Stimulated activated CD4-positive, alpha-beta T cell treated with anti-CD3 and anti-CD28 coated beads, Interleukin-4, amount 100 ng/mL, for 24 hours (primary cell): ENCODE measurements at places on chromosomes 2 and 18.

DNA sequence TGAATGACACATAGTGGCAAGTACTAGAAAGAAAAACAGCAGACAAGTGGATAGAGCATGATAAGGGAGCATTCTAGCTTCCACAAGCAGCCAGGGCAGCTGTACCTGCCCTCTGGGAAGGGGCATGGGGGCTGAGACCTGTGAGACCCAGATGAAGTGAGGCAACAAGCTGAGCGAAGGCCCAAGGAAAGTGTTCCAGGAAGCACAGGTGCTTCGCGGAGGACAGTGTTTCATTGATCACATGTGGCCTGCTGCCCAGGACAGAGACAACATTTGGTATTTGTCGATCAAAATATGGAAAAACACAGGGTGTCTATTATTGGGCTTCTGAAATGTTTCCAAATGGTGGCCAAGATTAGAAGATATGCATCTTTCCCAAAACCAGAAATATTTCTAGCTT is 149.1 kb downstream of the ZNF516 start:
- DNase-seq: no peak

DNA sequence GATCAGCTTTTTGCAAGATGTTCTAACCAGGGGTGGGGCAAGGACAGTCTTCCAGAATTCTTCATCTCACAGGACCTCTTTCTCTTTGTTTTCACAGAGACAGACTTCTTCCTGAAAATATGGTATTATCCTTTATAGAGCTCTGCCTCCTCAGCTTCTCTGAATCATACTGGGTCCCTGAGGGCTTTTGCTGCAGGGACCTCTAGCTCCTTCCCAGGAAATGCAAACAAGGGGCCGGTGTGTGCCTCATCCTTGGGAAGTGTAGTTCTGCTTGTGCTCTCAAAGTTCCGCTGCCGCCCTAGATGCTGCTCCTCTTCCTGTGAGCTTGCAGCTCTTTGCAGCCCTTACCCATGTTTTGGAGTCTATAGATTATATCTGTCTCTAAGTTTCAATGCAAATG is 99.5 kb upstream of the NPAS2 start:
- no peak for DNase-seq

DNA sequence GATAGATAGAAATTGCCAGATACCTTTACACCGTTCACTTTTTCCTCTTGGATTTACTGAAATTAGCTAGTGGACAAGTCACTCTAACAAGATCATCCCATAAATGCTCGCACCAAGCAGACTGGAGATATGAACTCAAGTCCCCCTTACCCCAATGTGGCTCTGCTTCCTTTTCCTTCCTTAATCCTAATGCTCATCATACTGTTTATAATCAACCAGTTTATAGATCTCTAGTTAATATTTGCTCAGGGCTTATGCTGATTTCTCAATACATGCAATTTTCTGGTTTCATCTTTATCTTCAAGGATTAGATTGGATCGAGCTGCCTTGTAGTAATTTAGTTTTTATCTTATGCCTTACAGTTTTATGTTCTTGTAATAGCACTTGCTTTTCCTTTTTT is 318.3 kb upstream of the KLHL29 start:
- DNase-seq: no peak

DNA sequence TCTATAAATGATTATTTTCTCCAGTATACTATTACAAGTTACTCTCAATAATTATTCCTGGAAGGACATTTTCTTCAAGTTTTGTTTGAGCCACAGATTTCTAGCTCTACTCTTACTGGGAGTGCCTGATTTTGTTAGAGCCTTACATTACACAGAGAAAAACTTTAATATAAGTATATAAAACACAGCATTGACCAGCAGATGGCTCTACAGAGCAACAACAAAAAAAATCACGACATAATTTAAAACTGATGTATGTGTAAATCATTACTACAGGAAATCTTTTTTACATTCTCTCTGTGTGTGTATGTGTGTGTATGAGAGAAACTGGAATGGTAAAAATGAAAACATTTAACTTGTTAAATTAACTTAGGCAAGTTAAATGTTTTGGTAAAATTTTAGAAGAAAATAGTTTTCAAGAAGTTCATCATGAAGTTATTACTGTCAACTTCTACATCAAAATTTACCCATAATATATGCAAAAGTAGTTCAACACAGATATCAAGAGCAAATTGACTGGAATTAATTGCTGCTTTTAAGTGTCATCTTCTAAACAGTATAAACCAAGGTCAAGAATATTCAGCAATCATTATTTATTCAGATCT is 103.3 kb downstream of the MDH1 start:
- DNase-seq: peak; percentile 19

DNA sequence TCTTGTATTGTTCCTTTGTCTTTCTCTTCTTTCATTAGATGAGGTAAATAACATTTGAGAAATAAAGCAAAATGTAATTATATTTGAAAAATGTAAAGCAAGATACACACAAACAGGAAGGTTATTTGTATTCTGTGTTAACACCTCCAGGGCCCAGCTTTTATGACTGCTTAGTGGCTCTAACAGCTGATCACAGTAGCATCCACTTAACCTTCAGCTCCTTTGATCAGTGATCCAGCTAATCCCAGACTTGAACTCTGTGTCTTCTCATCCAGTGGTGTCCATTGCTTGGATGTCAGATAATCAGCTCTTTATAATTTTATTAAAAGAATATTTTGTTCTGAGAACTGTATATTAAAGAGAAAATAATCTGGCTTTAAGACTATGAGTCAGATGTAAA is 44.5 kb downstream of the PSMD14 start:
- DNase-seq: no peak

GRCh38 chr2:218582076-218582475 is 13.4 kb downstream of the CNOT9 start:
- DNase-seq: no peak

DNA sequence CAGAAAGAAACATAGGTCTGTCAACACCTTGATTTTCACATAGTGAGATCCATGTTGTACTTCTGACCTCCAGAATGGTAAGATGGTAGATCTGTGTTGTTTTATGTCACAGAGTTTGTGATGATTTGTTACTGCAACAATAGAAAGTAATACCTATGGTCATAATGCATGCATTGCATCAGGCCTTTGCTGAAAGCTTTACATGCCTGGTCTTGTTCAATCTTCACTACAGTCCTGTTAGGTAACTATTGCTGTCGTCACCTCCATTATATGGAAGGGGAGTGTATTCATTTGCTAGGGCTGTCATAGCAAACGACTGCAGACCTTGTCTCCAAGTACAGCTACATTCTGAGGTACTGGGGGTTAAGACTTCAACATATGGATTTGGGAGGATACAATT is 243.5 kb downstream of the ANAPC1 start:
- no peak for DNase-seq

- no peak for DNase-seq
Observed at GRCh38 chr18:41966943-41967342, 11.9 kb downstream of the PIK3C3 start.

GRCh38 chr2:7517851-7518250 is 600.6 kb downstream of the RNF144A start:
- no peak for DNase-seq

GRCh38 chr2:22221006-22221405 is 1097.2 kb downstream of the TDRD15 start:
- DNase-seq: no peak

DNA sequence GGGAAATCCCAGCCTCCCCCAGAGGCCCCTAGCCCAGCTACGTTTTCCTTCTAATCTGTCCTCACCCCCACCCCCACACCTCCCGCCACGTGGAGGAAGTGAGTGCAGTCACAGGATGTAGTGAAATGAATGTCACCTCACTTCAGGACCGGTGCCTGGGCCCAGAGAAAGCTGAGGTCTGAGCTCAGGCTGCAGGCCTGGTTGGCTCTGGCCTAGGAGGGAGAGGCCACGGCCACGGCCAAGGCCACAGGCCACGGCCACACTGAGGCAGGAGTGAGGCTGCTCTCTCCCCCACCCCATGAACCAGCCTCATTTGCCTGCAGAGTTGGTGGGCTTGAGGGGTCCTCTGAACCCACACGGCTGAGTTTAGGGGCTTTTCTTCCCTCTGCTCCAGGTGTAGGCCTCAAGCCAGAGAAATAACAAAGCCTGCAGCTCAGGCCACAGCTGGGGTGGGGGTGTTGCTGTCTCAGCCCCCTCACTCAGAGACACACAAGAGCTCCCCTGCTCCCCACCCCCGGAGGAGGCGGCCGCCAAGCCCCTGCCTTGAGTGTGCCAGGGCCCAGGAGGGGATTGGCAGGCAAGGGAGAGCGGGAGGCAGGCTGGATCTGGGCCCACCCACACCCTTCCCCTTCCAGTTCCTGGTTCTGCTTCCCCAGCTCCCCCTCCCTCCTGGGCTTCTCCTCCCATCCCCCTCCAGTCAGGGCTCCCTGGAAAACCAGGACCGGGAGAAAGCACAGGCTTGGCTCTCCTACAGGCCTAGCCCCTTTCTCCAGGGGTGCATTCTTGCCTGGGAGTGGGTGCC is 27.0 kb downstream of the DNMT3A start:
- peak; percentile 93 for DNase-seq

DNA sequence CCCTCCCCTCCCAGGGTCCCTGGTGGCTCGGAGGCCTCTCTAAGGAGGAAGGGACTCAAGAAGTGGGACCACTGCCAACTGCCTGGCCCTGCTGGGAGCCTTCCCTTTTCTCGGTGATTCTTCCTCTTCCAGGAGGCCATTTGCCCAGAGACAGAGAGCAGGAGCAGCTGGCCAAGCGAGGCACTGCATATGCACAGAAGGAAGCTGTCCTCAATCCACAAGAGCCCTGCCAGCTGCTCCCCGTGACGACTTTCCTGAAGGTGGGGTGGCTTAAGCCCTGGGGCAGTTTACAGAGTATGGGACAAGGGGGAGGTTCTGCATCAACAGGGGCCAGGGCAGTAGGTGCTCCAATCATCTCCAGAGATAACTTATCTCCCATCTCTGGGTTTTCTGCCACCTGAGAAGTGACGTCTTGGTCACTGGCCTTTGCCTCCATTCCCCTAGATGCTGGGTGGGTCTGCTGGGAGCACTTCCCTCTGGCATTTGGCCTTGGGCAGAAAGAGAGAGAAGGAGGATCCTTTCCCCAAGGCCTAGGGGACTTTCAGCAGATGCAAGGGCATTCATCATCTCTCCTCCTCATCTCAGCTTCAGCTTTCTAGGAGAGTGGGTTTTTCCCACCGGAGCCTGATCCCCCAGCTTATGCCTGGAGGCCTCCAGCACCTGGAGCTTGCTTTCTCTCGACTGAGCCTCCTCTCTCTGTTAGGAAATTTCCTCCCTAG is 28.5 kb downstream of the CIB4 start:
- DNase-seq: no peak

DNA sequence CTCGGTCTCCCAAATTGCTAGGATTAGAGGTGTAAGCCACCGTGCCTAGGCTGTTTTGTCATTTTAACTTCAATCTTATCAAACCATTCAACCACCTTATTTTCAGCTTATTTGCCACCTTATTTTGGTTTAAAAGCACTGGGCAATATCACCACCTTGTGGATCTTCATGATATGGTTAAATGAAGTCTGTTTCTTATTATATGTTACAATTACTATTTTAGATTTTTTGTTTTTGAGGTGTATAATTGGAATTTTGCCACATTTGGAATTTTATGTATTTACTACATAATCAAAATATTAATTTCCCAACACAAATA is 43.8 kb upstream of the SCN9A start:
- no peak for DNase-seq

- no peak for DNase-seq
Observed at GRCh38 chr2:715854-716560, 38.8 kb upstream of the TMEM18 start.

DNA sequence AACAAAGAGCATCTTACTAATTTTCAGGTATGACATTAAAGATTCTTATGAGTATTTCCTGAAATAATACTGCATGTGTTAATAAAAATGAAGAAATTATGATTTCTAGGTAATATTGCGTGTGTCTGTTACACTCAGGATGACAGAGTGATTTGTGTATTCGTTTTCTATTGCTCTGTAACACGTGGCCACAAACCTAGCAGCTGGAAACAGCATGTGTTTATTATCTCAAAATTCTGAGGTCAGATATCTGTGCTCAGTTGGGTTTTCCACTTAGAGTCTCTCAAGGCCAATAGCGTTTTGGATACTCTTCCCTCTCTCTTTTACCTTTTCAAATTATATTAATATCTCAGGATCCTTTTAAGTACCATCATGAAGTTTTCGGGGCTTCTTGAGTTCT is 667.9 kb upstream of the CDH7 start:
- DNase-seq: no peak

GRCh38 chr2:173571021-173571821 is 216.5 kb downstream of the CDCA7 start:
- DNase-seq: no peak

DNA sequence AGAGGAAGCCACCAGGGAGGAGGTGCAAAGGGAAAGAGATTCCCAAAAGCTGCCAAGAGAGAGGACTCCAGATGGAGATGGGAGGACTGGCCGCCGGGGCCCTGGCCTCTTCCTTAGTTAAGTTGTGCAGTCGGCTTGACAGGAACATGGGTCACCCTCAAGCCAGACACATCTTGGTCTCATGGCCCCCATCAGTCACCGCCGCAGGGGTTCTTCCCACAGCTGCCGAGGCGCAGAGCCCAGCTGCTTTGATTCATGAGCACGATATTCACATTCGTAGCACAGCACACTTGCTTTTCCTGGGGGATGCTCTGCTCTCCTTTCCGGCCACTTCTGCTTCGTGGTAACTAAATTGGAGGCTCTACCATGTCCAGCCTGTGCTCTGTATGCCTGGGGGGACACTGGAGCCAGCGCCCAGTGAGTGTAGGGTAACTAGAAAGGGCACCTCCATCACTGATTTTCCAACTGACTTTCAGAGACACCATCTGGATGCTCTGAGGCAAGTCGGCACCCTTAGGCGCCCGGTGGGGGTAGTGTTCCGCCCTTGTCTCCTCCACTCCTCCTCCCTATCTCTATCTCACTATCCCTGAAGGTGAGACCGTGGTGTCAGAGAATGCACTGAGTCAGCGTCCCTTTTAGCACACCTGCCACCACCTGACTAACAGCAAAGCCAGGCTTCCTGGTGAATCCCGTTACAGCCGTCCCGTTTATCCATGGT is 13.3 kb downstream of the TWIST2 start:
- DNase-seq: no peak

DNA sequence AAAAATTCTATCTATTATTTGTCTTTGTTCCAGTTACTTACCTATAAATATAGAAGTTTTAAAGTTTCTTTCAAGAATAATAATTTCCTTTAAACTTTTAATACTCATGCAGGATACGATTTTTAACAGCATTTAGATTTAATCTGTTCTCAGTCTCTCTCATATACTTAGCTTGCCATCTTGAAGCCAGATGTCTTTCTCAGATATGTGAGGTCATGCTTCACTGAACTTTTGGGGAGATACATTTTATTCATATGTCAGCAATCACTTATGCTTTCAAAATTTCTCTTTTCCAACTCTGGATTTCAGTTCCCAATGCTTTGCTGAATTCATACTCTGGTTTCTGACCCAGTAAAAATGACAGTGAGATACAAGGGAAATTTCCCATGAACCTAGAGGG is 66.5 kb upstream of the CCDC178 start:
- DNase-seq: no peak
